ENCODE measurements at places on chromosomes 16 and 17.

DNA sequence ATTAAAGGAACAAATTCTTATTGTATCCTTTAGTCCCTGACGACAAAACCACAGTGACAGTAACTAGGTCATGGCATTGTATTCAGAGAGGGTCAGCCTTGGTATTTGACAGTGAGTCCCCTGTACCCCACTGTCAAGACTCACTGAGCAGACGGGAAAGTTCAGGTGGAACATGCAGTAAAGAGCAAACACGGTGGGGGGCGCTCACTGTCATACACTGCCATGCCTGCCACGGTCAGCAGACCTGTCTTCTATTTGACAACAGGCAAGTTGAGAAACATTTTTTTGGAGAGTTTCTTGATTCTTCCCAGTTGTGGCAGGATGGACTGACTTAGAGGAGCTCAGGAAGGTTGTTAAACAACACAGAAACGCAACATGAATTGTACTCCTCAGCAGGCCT, 681.6 kb downstream of the KCNJ18 start:
- no peak for DNase-seq

DNA sequence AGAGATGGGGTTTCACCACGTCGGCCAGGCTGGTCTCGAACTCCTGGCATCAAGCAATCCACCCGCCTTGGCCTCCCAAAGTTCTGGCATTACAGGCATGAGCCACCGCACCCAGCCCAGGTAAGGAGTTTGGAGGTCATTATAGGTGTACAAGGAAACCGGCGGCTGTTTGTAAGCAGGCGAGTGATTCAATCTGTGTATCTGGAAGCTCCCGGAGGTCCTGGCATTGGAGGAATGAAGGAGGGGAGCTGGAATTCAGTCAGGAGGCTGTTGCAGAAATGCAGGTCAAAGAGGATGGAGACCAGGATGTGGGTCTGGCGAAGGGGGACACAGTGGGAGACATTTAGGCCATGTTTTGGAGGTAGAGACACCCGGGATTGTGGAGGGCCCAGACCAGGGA, 18.8 kb downstream of the CDC42EP4 start:
- no peak for DNase-seq

DNA sequence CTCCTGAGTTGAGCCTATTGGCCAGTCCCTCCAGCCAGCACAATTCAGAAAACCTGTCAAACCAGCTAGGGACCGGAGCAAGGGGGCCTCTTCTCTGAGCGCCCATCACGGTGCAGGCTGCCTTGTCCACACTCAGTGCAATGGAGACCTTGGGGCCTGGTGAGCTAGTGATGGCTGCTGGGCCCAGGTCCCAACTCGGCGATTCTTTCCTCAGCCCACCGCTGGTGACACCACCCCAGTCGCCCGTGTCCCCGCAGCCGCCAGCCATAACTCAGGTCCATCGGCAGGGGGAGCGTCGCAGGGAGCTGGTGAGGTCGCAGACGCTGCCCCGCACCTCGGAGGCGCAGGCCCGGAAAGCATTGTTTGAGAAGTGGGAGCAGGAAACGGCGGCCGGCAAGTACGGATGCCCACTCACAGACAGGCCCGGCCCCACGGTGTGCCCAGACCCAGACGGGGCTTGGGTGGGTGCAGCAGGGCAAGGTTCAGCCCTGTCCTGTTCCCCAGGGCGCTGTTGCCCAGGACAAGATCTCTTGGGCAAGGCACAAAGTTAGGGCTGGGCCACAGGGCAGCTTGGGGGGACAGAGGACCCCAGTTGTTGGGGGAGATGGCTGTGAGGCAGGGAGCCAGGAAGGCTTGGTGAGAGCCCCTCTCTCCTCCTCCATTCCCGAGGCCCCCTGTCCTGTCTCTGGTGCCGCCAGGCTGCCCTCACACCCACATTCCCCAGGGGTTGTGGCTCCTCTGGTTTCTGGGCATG, 10.8 kb downstream of the SMTNL2 start:
- no peak for DNase-seq

- no peak for DNase-seq
These were observed 62.1 kb downstream of the MRC2 start for GRCh38 chr17:62689441-62690167.

DNA sequence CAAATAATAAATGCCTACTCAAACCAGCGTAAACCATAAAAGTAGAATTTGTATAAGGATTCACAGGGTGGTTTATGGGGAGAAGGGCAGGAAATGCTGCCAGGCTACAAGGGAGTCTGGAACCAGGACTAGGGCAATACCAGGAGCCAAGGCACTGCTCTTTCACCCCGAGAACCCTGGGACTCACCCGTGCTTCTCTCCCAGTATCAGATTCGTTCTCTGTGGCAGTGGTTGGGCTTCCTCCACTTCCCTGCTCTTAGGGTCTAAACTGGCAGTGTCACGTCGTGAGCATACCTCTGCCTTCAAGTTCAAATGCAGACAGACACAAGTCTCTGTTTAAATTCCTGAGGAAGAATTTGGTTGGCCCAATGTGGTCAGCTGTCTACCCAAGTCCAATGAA, 49.3 kb downstream of the PRKCA start:
- no peak for DNase-seq

- no peak for DNase-seq
These were observed 390.1 kb upstream of the EEF2KMT start for GRCh38 chr16:5487728-5488127.

DNA sequence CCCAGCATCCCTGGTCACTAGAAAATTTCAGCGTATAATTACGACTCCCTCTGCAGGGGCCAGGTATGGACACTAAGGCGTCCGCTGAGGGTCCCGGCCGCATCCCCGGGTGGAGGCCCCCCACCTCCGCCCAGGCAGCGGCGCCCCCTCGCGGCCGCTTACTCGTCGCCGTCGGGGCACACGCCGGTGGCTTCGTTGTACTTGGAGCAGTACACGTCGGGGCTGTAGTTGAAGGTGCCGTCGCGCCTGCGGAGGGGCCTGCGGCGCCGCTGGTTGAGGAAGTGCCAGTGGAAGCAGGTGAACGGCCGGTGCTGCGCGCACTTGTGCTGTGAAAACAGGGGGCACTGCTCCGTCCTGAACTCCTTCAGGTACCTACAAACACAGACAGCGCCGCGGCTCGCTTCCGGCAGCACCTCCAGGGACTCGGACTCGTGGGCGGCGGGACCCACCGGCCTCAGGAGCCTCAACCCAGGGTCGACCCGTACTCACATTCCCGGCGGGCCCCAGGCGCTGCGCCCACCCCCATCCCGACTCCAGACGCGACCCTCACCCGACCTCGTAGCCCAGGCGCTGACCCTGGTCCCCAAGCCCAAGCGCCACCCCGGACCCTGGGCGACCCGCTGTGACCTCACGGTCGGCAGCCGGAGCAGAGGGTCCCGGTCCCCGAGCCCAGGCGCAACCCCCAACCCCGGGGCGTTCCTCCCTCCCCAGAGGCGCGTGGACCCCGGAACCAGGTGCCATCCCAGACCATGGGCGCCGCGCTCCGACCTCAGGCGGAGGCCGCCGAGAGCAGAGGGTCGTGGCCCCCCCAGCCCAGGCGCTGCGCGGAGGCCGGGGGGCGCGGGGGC, 596 bp downstream of the UNKL start:
- no peak for DNase-seq

DNA sequence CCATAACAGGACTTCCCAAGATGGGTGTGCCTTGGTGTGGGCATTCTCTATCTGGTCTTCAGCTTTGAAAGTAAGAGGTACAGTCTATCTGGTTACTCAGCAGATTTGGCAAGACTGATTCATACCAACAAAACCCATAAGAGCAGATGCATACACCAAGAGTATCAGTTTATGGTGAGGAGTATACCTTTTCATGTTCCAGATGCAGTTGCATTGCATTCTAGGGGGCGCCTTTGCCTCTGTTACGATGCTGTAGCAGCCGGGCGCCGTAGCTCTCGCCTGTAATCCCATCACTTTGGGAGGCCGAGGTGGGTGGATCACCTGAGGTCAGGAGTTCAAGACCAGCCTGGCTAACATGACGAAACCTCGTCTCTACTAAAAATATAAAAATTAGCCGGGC, 31.1 kb upstream of the CARMIL2 start:
- DNase-seq, result no peak

- DNase-seq, result no peak
These were observed 5.3 kb upstream of the WWOX start for GRCh38 chr16:78094166-78094565.

- DNase-seq, result peak; percentile 37
These were observed 510 bp downstream of the CRISPLD2 start for GRCh38 chr16:84820305-84820684.

GRCh38 chr17:42673266-42673884, 3.4 kb downstream of the PLEKHH3 start:
- DNase-seq, result no peak

- no peak for DNase-seq
These were observed 782.9 kb upstream of the SOX9 start for GRCh38 chr17:71337938-71338337.

GRCh38 chr16:58615280-58615679, 14.3 kb downstream of the CNOT1 start:
- DNase-seq, result no peak

GRCh38 chr17:74139120-74139519, 64.4 kb upstream of the RPL38 start:
- DNase-seq, result no peak

- no peak for DNase-seq
These were observed 79.1 kb upstream of the HNF1B start for GRCh38 chr17:37823996-37824395.

GRCh38 chr17:80546267-80546666, 1.6 kb downstream of the RPTOR start:
- no peak for DNase-seq

- no peak for DNase-seq
These were observed 34.1 kb downstream of the GRB2 start for GRCh38 chr17:75371339-75371738.

DNA sequence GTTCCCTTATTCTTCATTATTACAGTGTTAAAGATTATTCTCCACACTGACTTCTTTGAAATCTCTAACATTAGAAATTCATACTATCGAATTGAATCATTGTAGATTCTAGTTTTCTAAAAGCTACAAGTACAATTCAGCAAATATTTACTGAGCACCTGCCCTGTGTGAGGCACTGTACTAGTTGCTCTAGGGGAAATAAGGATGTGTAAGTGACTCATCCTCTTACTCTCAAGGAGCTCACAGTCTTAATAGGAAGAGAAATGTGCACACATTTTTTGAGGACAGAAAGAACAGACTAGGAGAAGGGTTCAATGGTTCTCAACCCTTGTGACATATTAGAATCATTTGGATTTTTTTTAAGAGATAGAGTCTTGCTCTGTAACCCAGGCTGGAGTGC, 7.7 kb upstream of the SLFN12L start:
- DNase-seq, result no peak

DNA sequence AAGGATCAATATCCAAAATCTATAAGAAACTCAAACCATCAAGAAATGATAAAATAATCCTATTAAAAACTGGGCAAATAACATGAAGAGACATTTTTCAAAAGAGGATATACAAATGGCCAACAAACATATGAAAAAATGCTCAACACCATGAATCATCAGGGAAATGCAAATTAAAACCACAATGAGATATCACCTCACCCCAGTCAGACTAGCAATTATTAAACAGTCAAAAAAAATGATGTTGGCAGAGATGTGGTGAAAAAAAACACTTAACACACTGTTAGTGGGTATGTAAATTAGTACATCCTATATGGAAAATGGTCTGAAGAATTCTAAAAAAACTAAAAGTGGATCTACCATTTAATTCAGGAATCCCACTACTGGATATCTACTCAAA, 379.0 kb upstream of the SOX9 start:
- no peak for DNase-seq

- DNase-seq, result no peak
These were observed 48.5 kb downstream of the CBFA2T3 start for GRCh38 chr16:88928405-88929090.

DNA sequence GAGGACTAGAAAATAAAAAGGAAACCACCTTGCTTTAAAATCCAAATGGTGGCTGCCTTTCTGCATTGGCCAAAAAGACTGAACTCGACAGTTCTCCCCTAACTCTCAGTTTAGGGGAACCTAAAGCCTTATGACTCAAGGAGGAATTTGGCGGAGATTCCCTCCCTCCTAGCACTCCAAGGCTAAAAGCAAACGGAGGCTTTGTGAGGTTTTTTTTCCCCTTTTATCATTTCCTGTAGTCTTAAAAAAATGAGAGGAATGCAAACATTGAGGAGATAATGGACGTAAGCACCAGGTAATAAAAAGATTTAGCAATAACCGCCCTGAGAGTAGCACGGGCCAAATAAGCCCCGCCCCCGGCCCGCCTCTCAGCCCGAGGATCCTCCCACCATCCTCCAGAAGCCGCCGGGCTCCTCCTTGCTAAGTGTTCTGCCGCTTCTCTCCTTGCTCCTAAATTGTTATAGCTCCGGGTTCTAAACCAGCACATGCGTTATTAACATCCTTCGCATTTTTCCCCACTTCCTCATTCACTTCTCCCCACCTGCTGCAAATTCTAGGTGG, 5.8 kb upstream of the KIFC3 start:
- peak; percentile 86 for DNase-seq

GRCh38 chr16:79609861-79610260, 9.3 kb upstream of the MAF start:
- no peak for DNase-seq

DNA sequence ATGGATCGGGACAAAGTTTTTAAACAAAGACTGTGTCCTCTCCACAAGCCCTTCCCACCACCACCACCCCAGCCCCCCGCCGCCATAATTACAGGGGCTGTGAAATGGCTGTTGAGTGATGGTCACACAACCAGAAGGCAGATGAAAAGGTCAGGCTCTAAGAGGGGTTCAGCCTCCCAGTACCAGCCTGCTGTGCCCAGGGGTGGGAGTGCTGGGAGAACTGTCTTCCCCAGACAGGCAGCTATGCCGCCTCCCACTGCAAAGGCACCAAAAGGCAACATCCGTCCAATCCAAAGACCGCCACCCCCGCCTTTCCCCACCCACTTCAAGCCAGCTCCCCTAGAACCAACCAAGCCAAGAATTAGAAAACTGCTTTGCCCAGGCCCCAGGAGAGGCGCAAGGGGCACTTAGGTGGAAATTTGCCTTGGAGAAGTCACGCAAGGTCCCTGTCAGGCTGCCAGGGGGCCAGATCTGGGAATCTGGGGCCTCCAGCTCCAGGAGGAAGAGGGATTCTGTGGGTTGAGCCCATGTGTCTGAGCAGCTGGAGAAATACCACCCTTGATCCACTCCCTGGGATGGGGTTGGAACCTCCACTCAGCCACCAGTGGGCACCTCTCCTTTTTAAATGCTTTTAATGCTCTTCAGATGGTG, 14.4 kb downstream of the CARHSP1 start:
- DNase-seq, result no peak

GRCh38 chr16:11379420-11379819, 34.2 kb downstream of the RMI2 start:
- no peak for DNase-seq

GRCh38 chr16:57758331-57759117, 23.0 kb downstream of the KATNB1 start:
- DNase-seq, result no peak

DNA sequence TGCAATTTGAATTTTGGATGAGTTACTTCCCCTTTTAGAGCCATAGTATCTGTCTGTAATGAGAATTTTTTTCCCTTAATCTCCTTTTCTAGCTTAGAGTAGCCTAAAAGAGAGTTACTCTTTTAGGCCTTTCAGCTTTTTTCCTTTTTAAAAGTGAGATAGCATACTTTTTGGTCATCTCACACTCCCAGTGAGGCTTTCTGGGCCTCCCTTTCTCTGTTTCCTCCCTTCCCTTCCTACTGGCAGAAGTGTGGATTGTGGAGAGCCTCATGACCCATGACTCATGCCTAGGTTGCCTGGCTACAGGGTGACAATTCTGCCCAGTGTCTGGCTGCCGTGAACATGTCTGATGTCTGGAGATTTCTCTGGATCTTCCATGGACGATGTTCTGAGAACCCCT, 15.2 kb downstream of the KRT23 start:
- DNase-seq, result peak; percentile 93

GRCh38 chr17:51016099-51016498, 104.6 kb downstream of the SPAG9 start:
- DNase-seq, result no peak

GRCh38 chr16:20711277-20711911, 13.9 kb upstream of the ACSM1 start:
- DNase-seq, result no peak

All from umbilical cord (tissue), 2 donors.